GM13977 (cell line): ENCODE measurements at places on chromosomes 13 and 19.

- no peak for DNase-seq
Observed at GRCh38 chr19:18506101-18506930, 15.6 kb downstream of the ELL start.

DNA sequence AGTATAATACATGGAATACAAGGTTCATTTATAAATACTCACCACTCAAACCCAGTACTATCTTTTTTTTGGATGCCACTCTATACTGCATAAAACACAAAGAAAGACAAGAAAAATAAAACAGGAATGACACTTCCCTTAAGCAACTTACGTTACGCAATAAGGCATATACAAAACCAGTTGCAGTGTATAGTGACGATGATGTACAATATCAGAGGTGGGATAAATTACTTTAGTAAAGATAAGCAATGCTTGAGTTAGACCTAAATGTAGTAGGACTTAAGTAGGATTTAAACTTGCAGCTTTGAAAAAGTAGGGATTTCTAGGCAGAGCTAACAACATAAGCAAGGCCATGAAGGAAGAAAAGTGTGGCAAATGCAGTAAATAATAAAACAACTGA, 374.9 kb downstream of the SPRY2 start:
- no peak for DNase-seq

DNA sequence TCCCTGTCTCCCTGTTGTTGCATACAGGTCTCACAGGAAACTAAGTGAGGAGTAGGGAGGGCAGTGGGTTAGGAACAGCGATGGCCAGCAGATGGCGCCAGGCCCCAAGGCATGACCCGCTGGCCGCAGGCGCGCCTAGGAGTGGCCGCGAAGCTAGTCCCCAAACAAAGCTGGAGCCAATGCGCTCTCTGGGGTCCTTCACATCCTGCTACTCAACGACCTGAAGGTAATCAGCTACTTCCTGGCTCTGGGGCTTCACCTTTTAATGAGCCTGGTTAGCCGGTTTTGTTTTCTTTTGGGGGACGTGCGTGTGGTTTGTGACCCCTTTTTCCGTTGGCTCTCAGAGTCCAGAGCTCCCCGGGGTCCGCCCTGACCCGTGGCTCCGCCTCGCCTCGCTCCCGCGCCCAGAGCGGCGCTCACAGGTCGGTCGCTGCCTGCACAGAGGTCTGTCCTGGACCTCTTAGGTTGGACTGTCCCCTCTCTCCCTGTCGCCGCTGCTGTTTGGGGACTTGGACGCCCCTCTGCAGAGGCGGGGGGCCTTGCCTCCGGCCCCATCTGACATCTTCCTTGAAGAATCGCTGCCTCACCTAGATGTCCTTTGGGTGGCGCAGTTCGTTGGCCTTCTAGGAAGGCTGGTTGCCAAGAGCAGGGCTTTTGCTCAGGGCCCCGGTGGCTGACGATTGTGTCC, 62.2 kb upstream of the GTF3A start:
- peak; percentile 89 for DNase-seq

DNA sequence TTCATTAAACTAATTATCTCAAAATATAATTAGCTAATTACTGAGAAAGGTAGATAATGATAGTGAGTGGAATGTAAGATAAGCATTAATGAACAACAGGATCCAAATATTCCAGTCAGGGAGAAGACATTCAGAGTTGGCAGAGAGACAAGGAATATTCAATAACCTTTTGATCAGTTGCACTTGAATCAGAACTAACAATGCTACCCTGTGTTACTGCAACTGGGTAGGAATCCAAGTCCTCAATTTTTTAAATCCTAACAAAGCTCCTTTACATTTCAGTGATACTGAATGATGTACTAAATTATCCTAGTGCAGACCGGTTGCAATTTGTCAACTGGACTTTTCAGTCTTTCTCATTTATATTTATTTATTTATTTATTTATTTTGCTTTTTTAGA, 107.1 kb upstream of the MIR17HG start:
- DNase-seq, result no peak
